ENCODE measurements at places on chromosomes 12 and 14.

DNA sequence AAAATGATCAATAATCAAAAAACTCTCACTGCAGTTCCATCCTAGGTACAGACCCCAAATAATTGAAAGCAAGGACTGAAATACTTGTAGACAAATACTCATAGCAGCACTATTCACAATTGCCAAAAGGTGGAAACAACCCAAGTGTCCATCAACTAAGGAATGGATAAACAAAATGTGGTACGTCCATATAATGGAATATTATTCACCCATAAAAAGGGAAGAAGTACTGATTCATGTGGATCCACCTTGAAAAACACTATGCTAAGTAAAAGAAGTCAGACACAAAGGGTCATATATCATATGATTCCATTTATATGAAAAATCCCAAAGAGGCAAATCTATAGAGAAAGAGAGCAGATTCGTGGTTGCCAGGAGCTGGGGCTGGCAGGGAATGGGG lies 202.8 kb downstream of the KSR2 start:
- no peak for DNase-seq

- DNase-seq: no peak
Observed at GRCh38 chr12:16513231-16513630, 92.7 kb downstream of the LMO3 start.

DNA sequence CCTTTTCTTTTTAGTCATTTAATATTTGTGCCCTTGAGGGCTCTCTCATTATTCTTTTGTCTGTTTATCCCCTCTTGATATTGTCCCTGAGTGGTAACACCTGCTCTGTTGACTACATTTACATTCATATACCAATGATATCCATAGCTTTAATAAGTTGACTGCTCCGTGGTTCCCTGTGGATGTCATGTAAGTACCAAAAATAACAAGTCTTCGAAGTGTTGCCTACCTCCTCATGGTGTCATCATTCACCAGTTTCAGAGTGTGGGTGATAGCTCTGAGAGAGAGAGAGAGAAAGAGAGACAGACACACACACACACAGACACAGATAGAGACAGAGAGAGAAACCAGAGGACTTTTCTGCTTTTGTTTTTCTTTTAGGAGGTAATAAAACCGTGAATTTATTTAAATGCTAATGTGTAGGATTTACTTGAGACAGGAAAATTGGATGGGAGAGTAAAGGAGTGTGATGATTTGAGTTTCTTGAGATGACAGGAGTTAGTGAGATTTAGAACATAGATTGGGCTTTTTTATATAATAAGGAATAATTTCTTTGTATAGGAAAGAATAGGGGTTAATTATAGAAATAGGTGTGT lies 52.2 kb downstream of the PAPOLA start:
- peak; percentile 48 for DNase-seq

GRCh38 chr12:127722611-127723010 lies 544.4 kb upstream of the TMEM132C start:
- no peak for DNase-seq

- DNase-seq: no peak
Observed at GRCh38 chr14:90538716-90539495, 142.1 kb downstream of the CALM1 start.

DNA sequence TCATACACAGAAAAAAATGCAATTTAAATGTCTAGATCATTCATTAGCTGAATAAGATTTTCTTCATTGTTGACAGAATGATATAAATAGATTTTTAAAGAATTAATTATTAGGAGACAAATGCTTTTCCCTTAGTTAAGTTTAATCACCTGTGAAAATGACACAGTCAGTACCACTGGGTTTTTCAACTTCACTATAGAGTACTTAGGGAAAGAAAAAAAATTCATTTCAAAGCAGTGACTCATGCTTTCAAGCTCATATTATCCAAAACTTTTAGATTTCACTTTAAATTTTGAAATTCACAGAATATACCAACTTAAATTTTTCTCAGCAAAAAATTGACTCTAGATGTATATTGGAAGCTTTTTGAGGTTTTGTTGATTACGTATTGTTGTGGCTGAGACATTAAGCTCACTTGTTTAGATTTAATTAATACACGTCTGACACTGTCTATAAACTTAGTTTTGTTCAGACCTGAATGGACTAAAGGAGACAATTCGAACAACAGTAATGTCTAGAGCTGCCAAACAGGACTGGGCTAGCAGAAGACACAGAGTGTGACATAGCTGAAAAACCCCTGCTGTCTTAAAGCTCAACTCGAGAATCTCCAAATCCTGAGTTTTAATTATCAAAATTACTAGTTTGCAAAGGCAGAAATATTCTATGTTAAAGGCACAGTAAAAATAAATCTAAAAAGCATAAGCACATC lies 1.6 kb downstream of the MGAT4C start:
- DNase-seq: no peak

DNA sequence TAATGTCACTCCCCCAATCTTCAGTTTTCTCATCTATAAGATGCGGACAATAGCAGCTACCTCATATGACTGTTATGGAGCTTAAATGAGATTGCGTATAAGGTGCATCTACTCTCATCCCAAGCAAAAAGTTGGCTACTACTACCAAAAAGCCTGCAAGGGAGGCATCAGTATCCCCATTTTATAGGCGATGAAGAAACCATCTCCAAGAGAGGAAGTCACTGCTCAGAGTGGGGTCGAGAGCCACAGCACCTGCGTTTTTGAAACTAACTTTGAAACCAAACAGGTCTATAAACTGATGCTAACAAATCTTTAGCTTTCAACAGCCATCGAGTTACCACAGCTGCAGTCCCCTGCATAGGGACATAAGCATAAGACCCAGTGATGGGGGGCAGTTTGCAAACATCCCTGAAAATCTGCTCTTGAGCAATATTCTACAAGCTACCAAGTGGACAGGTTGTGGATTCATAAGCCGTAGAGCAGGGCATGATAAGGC lies 3.5 kb downstream of the GCN1 start:
- no peak for DNase-seq

DNA sequence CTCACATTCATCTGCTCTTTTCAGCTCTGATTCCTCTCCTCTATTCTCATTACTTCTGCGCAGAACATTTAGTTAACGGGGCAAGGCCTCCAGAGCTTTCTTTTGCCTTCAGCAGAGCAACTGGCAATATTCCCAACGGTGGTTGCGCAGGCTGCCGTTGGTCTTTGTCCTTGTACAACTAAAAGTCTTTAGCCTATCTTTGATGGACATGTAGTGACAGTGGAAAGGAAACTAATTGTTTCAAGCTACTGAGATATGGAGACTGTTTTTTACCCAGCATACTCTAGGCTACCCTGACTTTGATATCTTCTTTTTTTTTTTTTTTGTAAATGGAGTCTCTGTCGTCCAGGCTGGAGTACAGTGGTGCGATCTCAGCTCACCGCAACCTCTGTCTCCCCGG lies 12.6 kb downstream of the R3HDM2 start:
- no peak for DNase-seq

DNA sequence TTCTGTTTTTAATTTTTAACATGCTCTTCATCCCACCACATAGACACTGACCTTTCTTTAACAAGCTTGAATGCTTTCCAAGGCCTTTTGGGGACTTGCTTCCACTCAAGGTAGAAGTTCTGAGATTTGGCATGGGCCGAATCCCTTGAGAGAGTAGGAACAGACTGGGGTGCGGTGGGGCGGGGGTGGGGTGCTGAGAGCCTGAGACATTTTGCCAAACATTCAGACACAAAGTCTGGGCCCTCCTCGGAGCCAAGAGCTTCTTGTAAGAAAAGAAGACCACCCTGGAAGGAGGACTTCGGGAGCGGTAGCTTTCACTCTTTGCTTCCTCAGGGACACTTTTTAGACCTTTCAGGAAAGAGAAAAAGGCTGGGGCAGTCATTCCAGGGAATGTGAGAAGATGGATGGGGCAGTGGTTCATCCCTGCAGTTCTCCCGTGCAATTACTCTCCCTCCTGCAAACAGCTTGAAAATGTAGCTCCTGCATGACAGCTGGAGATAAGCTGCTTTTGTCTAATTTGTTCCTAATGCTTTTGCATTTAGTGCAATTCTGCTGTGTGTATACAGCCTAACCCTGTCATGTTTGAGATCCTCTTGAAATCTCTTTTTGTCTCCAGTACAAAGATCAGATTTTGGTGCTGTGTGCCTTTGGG lies 16.3 kb upstream of the MYO1H start:
- DNase-seq: no peak

GRCh38 chr12:40153432-40153831 lies 47.6 kb upstream of the SLC2A13 start:
- no peak for DNase-seq

DNA sequence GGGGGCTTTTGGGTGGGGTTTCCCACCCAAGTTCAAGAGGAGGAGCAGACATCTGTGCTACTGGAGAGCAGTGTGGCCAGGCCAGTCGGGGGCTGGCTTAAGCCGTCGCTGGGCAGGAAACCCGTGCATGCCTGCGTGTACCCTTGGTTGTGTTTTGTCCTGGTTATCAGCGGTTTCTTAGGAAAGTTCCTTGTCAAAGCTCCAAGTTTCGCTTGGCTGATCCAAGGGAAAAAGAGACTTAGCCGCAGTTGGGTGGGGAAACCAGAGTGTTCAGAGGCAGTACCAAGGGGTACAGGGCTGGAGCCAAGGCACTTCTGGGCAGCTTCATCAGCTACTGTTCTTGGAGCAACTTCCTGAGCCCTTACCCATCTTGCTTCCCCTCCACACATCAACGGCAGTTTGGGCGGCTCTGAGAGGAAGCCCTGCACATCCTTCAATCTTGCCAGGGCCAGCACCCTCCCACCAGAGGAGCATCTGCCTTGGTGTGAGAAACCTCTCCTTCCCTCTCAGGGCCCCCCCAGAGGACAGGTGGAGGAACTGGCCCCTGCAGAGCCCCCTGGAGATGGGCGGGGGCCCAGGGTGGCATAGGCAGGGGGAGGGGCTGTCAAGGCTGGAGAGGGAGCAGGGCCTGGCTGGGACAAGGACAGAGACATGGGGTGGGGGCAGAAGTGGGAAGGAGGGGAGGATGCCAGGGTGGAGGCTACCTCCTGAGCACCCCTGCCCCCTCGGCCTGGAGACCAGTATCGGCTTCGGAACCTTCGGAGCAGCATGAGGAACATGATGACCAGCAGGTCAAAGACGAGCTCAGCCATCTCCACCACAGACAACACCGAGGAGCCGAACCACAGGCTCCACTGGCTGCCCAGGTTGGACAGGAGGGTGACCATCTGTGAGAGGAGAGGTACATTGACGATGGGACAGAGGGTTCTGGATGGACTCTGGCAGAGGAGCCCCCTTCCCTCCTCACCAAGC lies 5.8 kb upstream of the TNFRSF1A start:
- no peak for DNase-seq

DNA sequence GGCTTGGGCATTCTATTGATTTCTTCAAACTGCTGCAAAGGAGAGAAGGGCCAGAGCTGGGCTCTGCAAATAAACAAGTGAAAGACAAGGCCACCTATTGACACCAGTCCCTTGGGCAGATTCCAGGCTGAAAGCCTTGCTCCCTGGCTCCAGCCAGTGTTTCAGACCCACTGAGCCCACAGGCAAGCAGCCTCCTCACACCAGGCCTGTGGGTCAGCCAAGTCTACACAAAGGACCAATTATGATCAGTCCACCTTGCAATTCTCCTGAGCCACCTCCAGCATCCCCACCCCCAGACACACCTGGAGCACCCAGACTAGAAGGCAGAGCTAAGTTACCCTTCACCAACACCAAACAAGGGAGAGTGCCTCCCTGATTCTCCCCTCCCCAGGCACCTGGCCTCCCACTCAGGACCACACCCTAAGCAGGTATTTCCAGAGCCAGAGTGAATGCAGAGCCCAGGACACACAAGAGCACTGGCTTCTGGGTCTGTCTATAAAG lies 13.8 kb downstream of the ACTN1 start:
- DNase-seq: no peak

All from HAP-1 (cell line).